Prostate gland (tissue), 2 donors: ENCODE measurements at places on chromosomes 12 and 14.

DNA sequence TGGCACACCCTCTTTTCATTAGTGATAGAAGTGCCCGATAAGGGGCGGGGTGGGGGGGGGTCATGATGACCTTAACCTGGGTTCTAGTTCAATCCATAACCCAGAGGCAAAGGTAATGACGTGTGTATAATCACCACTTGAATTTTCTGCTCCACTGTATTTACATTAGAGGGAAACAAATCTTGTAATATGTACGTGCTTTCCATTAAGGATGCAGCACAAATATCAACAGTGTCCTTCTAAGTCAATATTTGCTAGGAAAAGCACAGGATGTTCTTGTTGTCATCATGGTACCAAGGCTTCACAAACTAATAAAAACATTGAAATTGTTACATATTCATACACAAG is 121.2 kb upstream of the SLC38A2 start:
- H3K27me3 ChIP-seq, result no peaks in the 10 kb centered on the region
- peak overlapping the region; percentile 82 for H3K27ac ChIP-seq
- no peaks in the 10 kb centered on the region for H3K36me3 ChIP-seq
- no peaks in the 10 kb centered on the region for H3K4me1 ChIP-seq
- H3K4me3 ChIP-seq, result no peak overlapping the region

GRCh38 chr14:92105893-92106142 is 564 bp downstream of the ATXN3 start:
- no peaks in the 10 kb centered on the region for H3K27me3 ChIP-seq
- no peaks in the 10 kb centered on the region for H3K36me3 ChIP-seq
- peak overlapping the region; percentile 96 for H3K27ac ChIP-seq
- H3K4me3 ChIP-seq, result peak overlapping the region; percentile 99

DNA sequence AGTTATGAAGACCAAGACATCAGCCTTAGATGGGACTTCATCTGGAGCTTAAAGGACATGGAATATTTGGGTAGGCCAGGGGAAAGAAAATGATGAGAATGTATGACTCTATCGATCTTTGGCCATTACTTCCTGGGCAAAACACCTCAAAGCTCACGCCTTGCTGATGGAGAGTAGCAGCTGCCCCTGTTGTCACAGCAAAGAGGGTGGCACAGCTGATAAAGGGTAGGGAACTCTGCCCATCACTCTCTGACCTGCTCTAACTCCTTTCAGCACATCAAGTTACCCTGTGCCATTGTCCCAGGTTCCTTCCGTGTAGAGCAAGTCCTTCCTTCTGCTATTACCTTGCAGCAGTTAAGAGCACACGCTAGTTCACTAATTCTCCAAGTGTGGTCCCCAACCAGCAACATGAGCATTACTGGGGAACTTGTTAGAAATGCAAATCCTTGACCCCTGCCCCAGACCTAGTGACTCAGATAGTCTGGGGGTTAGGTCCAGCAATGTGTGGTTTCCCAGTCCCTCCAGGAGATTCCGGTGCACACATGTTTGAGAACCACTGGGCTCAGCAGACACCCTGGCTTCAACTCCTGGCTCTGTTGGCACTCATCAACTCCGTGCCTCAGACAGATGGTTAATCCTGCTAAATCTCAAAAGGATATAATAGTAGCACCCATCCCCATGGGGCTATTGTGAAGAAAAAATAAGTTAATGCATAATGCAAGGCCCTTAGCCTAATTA is 93.7 kb upstream of the EEA1 start:
- H3K36me3 ChIP-seq, result no peaks in the 10 kb centered on the region
- H3K27me3 ChIP-seq, result no peaks in the 10 kb centered on the region
- H3K27ac ChIP-seq, result peak overlapping the region; percentile 16
- no peak for DNase-seq
- peaks cover 7% of the 10 kb centered on the region for H3K4me1 ChIP-seq

DNA sequence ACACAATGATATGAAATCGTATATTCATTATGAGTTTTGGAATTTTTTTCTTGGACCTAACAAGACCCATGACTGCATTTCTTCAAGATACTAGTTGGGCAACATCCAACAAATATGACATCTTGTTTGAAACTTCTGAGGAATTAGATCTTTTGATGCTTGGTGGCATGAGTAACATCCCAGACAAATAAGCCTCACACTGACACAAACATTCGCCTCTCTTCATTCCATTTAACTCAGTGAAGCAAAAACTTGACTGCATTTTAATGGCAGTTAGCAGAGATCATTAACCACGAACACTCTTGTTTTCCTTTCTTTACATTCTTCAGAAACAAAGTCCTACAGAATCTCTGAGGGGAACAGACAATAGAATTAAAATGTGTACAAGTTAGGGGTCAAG is 758.3 kb downstream of the C12orf50 start:
- H3K4me3 ChIP-seq, result no peak overlapping the region
- no peak for DNase-seq
- H3K27me3 ChIP-seq, result no peaks in the 10 kb centered on the region

DNA sequence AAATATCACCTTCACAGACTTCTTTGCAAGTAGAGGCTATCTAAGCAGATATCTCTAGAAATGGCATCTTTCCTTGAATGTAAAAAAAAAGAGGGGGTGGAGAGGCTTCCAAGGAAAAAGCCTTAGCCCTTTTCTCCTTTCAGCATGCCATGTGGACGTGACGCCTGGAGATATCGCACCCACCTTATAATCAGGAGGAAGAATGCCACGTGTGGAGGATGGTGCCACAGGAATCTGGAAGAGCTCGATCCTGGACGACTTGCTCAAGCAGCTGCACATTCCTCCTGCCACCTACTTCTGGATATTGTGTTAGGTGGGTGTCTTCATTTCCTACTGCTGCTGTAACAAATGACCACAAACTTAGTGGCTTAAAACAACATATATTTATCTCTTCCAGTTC is 203.6 kb downstream of the NUAK1 start:
- H3K4me1 ChIP-seq, result no peaks in the 10 kb centered on the region
- no peak overlapping the region for H3K4me3 ChIP-seq
- peak; percentile 49 for DNase-seq
- H3K27me3 ChIP-seq, result no peaks in the 10 kb centered on the region

DNA sequence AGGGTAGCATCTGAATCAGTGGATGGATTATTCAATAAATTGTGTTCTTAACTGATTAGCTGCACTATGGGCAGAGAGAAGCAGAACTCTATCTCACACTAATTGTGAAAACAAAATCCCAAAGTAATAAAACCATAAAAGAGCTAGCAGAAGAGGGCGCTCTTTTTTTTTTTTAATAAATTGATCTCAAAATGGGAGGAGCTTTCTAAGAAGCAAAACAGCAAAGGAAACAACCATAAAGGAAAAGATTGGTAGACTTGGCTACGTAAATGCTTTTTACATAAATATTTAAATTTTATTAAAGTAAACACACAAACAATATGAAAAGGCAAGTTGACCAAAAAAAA is 1.5 kb upstream of the TM7SF3 start:
- H3K4me3 ChIP-seq, result no peak overlapping the region
- no peaks in the 10 kb centered on the region for H3K36me3 ChIP-seq
- H3K4me1 ChIP-seq, result no peaks in the 10 kb centered on the region

DNA sequence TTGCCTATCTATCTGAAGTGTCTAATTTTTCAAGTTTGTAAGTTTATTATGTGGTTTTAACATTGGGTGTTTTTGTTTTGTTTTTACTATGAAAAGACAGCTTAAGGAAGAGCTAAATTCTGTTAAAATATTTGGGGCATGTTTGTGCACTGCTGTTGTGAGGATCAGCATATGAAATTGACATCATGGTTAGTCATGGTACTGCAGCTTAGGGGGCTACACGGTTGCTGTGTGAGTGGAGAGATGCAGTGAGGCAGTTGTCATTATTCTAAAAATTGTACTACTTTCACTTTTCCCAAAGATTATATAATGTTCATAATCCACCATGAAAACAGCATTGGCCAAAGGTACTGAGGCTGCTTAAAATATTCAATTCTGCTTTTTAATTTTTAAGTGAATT is 49.0 kb downstream of the ZC3H14 start:
- no peak for DNase-seq
- H3K36me3 ChIP-seq, result peaks cover 6% of the 10 kb centered on the region
- H3K27ac ChIP-seq, result no peak overlapping the region
- H3K4me3 ChIP-seq, result no peak overlapping the region

DNA sequence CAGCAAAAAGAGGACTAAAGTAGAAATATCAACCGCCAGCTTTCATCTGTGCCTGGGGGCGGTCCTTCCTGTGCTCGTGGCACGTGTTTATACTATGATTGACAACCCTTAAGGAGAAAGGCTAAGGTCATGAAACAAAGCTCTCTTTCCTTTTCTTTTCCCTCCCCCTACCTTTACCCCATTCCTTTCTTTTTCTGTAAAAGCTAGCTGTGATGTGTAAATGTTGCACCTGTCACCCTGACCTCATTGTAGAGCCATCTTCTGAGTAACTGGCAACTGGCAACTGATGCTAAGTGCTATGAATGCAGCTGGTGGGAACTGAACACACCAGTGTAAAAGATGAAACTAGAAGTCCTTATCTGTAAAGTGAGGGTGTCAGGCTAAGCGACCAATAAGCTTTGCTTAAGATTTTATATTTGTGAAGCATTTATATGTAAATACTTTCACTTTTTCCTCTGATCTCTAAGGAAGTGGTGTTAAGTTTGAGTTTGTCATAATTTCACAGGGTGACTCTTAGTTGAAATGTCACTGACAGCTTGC is 102.8 kb upstream of the BCAT1 start:
- no peak for DNase-seq
- H3K27me3 ChIP-seq, result no peaks in the 10 kb centered on the region
- H3K27ac ChIP-seq, result no peak overlapping the region

DNA sequence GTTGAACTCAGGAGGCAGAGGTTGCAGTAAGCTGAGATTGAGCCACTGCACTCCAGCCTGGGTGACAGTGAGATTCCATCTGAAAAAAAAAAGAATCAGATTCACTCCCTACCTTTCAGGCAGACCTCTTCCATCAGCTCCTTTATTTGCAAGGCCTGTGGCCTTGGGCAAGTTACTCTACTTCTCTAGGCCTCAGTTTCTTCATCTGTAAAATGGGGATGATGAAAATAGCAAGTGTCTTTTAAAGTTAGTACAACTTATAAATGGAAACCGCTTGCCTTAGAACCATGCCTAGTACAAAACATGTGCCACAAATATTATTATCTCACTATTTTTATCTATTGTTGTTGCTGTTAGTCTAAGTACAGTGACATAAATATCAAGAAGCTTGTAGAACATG is 84.3 kb downstream of the STAB2 start:
- DNase-seq, result no peak
- H3K36me3 ChIP-seq, result no peaks in the 10 kb centered on the region
- no peak overlapping the region for H3K27ac ChIP-seq
- H3K4me3 ChIP-seq, result no peak overlapping the region

GRCh38 chr12:53205747-53206419 is 1.2 kb downstream of the ITGB7 start:
- peaks cover under 1% of the 10 kb centered on the region for H3K36me3 ChIP-seq
- no peaks in the 10 kb centered on the region for H3K4me1 ChIP-seq
- H3K27ac ChIP-seq, result no peak overlapping the region
- no peak for DNase-seq

DNA sequence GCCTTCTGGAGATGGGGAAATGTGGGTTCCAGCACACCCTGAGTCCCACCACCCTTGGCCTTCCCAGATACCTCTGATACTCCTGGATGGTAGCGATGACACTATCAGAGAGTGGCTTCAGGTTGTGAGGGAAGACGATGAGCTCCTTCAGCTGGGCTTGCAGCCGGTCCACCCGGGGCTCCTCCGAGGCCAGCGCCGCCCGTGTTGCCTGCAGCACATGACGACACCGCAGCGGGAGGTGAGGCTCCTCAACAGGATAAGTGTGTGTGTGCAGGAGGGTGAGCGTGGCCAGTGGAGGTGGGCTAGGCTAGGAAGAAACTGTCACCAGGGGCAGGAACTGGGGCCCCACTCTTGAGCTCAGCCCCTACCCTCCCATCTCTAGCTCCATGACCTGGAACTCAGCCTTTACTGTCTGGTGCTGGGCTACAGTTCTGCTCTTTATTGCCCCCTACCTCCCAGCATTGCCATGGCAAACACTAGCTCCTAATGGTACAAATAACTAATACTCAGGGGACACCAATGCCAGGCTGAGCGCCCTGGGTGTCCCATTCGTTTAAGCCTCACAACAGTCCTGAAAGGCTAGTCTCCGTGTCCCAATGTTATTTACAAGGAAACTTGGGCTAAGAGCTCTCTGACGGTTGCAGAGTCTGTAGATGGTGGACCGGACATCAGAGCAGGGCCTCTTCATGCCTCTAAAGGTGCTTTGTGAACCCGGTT is 64.1 kb downstream of the SYNE3 start:
- no peak overlapping the region for H3K4me3 ChIP-seq
- H3K36me3 ChIP-seq, result no peaks in the 10 kb centered on the region
- no peak for DNase-seq
- no peaks in the 10 kb centered on the region for H3K27me3 ChIP-seq
- no peak overlapping the region for H3K27ac ChIP-seq
